ENCODE measurements at places on chromosomes 12 and 14.

DNA sequence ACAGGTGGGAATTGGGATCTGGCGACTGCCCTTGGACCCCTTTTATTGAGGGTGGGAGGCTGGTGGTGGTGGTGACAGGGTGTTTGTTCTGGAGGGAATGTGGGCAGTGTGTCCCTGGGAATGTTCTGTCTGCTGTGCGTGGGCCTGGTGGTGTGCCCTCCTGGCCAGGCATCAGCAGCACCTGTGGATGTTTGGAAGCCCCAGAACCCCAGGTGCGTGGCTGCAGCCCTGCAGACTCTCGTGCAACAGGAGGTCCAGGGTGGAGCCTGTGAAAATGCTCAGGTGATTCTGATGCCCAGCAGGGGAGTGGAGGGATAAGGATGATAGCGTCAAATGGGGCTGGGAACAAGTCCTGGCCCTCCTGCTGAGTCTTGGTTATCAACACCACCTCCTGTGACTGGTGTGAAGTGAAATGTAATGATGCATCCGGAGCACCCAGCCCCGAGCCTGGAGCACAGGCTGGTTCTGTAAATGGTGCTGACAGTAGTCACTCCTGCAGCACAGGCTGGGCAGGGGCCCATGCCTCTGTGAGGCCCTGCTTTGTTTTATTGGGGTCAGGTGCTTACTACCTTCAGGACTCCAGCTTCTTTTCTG is 176.6 kb downstream of the TSPAN9 start:
- DNase-seq: no peak

DNA sequence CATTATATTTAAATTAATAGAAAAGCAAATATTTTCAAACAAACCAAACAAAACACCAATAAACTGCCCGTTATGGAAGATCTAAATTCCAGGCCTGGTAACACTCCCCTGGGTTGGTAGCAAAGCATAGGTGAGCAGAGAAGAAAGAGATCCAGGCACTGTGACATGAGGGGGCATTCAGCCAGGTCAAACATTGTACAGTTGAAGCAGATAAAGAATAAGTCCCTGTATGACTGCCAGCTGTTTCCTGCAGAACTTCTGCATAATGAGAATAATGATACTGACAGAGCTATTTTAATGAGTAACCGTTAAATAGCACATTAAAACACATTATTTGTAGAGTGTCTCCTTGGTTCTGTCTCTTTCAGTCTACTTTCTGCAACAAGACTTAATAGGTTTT is 35.4 kb downstream of the SLC38A1 start:
- DNase-seq: no peak

DNA sequence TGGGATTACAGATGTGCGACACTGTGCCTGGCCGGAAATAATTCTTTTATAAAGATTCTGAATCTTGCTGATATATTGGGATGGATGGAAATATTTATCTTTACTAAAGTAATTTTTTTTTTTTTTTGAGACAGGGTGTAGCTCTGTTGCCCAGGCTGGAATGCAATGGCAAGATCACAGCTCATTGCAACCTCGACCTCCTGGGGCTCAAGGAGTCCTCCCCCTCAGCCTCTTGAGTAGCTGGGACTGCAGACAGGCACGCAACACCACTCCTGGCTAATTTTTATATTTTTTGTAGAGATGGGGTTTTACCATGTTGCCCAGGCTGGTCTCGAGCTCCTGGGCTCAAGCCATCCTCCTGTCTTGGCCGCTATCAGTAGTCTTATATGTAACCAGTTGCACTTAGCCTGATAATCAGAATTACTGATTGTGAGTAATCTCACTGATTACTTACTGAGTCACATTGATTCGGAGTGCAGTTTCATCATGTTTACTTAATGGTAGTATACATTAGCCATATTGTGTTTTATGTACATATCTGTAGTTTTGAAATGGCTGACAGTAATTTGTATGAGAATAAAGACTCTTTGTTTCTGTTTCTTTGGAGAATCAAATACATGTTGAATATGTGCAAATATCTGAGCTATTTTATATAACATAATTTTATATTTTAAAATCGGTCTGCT is 50.4 kb upstream of the LRTM2 start:
- DNase-seq: no peak

GRCh38 chr12:75705749-75706711 is 194.6 kb upstream of the KRR1 start:
- no peak for DNase-seq

- no peak for DNase-seq
These were observed 14.9 kb upstream of the POLR3B start for GRCh38 chr12:106342397-106343213.

DNA sequence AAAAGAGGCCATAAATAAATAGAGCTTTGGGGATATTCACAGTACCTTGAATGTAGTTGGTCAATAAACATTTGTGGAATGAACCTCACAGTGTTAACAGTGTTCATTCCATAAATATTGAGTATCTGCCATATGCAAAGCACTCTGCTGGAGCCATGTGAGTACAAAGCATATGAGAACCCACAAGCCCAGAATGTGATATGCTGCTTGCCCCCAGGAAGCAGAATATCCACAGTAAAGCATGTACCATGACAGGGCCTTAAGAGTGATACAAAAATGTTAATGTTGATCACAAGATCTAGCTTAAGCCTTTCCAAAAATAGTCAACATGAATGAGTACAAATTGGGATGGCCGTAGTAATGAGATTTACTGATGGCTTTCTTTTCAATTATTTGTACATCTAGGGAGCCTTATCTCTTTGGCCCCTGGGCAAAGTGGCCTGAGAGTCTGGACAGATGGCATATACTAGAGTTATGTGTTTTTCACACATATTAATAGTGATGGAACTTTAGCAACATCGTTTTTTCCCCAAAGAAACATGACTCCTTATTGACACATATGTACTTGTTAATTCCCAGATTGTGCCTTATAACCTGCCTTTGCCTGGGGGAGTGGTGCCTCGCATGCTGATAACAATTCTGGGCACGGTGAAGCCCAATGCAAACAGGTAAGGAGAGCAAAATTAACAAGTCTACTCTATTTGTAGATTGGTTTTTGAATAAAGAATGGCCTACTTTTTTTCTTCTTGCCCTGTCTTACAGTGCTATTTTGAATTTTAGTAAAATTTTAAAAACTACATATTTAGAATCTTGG is 10.9 kb downstream of the LGALS3 start:
- no peak for DNase-seq

GRCh38 chr14:77844802-77845201 is 44.9 kb downstream of the ADCK1 start:
- no peak for DNase-seq

DNA sequence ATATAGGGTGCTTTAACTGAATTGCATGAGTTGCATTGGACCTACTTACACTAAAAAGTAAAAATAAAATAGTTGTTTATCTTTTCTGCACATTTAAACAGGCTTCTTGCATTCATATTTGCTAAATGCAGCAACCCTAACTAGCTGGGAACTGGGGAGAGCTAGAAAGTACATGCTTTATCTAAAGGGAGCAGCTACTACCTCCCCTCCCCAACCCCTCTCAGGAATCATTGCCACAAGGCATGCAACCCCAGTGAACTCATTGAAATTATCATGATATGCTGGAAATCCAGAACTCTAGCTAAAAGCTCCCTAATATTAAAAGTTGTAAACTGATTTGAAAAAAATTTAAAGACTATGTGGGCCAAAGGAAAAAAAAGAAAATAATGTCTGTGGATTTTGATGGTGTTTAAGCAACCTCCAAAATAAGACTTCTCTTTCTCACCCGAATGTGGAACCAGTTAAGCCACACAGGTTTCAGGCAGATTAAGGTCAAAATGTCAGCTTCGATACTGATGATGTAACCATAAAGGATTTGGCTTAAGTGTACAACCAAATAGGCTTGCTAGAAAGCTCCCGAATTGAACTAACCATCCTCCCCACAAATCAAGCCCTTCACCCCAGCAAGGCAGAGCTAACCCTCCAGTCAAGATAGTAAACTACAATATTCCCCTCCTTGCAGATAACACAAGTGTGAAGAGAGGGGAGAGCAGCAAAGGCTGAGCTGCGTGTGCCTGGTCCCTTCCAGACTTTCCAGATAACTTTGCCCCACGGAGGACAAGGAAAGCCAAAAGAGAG is 13.8 kb upstream of the POC1B start:
- DNase-seq: no peak

- no peak for DNase-seq
These were observed 1.4 kb upstream of the GARIN2 start for GRCh38 chr14:67187826-67188225.

DNA sequence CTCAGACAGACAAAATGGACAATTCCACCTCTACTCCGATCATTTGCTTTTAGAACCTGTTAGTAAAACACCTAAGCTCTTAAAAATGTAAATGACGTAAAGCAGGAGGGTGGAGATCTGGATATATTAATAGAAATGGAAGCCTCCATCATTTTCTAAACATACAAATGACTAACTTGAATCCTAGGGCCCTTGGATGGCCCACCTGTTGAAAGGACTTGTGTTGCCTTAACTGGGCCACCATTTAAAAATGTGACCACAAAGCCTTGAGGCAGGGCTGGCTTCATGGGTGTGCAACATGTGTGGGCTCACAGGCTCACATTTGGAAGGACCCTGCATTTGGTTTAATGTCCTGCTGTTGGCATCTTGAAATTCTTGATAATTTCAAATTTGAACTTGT is 131.5 kb upstream of the PRMT8 start:
- no peak for DNase-seq

DNA sequence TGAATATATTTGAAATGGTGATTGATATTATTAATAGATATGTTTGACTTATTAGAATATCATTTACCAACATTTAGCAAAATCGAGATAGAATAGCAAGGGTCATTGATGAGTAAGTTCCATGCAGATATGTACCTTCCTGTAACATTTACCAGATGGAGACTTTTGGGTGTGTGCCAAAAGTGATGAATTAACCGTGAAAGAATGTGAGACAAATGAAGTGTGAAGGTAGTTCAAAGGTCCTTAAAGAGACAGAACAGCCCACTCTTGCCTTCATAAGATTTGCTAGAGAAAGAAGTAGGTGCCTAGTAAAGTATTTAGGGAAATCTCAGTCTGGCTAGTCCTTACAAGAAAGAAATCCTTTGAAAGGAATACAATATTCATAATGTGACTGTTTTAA is 45.5 kb downstream of the FGD4 start:
- DNase-seq: no peak

GRCh38 chr12:104746467-104747088 is 211.5 kb downstream of the SLC41A2 start:
- no peak for DNase-seq

- no peak for DNase-seq
These were observed 13.4 kb downstream of the ASB2 start for GRCh38 chr14:93962701-93963601.

- no peak for DNase-seq
These were observed 35.7 kb downstream of the NRDE2 start for GRCh38 chr14:90295870-90296516.

DNA sequence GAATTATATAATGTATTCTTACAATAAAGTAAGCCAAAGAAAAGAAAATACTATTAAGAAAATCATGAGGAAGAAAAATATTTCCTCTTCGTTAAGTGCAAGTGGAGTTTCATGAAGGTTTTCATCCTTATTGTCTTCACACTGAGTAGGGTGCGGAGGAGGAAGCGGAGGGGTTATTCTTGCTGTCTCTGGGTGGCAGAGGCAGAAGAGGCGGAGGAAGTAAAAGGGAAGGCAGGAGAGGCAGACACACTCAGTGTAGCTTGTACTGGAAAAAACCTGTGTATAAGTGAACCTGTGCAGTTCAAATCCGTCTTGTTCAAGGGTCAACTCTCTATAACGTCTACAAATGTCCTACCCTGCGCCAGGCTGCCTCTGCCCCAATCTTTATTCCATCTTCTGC is 22.0 kb upstream of the BCL2L14 start:
- DNase-seq: no peak

- DNase-seq: peak; percentile 1
These were observed 4.6 kb downstream of the MTRFR start for GRCh38 chr12:123237646-123238329.

DNA sequence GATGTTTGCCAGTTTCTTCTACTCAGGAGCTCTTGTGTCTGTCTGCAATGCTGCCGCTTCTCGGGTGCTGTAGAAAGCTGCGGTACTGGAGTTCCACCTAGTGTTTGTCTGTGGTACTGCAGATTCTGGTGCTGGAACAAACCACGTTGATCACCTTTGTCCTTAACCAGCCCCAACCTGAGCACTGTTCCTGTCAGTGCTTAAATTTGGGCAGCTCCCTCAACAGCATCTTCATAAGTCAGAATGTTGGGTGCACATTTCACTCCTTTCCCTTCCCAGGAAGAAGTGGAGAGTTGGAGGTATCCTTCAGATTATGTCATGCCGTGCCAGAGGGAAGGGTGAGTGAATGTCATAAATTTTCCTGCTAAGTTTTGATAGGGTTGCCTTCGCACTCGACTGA is 48.7 kb upstream of the LALBA start:
- no peak for DNase-seq

DNA sequence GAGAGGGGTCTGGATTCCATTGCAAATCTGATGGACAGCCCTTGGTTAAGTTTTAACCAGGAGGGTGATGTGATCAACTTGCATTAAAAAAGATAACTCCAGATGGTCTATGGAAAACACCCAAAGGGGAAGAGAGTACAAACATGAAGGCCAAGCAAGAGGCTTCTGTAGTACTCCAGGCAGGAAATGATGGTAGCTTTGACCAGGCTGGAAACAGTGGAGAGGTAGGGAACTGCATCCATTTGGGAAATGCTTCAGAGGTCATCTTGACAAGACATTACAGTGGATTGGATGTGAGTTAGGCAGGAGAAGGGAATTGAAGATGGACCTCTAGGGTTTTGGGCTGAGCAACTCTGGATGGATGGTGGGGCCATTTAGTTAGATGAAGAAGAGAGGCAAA is 391.1 kb downstream of the IPO8 start:
- DNase-seq: no peak

- no peak for DNase-seq
These were observed 1017.5 kb upstream of the TMEM132C start for GRCh38 chr12:127249428-127249827.

GRCh38 chr14:22888662-22889061 is 5.6 kb downstream of the REM2 start:
- DNase-seq: no peak

GRCh38 chr12:40314927-40315326 is 90.1 kb downstream of the LRRK2 start:
- DNase-seq: no peak

DNA sequence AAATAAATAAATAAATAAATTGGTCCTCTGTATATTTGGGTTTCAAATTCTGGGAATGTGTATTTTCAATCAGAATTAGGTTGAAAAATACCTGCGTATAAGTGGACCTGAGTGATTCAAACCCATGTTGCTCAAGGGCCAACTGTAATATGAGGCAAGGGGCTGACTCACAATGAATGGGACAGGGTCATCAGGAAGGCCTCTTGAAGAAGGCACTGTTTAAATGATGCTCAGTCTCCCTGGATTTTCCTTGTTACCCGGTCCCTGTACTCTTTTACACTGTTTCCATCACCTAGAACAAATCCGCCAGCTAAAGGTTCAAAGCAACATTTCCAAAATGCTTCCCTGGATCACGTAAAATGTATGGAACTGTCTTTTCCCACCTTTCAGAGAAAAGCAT is 3.8 kb downstream of the PSMB5 start:
- DNase-seq: no peak
